ENCODE measurements at places on chromosomes 5 and 9.

DNA sequence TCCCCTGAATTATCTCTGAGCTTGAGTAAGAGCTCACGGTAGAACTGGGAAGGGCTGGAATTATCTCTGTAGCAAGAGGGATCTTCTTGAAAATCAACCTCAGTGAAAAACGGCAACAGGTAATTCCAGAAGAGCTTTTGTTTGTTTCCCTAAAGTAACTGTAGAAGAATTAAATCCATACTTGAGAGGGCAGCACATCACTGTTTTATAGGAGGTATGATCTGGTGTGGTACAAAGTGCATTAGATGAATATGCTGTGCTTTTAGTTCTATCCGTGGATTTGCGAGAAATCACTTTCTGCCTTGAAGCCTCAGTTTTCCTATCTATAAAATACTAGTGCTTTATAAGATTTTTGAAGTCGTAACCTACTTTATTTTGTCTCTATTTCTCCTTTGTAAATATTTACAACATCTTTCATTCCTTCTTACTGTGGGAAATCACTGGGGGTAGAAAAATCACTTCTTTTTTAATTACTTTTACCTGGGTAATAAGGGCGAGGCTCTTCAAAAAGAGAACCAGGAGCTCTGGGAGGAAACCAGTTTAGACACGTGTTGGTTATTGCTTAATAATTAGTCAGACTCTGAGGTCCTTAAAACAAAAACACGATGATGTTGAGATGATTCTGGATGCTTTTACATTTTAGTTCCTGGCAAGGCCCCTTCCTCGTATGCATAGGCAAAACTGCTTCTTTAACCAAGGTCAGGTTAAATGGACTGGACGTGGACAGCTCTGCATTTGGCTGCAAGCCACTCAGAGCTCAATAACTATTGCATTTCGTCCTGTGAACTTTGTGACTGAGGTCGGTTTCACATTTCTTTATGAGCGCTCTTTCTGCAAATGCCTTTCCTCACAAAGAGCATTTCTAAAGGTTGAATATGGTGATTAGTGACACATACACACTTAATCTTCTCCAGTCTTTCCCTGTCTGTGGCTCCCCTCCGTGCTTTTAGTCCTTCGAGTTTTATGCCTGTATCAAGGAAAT is 376.1 kb downstream of the BRINP1 start:
- DNase-seq, result no peak

- no peak for DNase-seq
These were observed 661.6 kb upstream of the C9orf72 start for GRCh38 chr9:28234894-28235277.

GRCh38 chr5:132428147-132428482 is 58.6 kb downstream of the SLC22A5 start:
- DNase-seq, result no peak

DNA sequence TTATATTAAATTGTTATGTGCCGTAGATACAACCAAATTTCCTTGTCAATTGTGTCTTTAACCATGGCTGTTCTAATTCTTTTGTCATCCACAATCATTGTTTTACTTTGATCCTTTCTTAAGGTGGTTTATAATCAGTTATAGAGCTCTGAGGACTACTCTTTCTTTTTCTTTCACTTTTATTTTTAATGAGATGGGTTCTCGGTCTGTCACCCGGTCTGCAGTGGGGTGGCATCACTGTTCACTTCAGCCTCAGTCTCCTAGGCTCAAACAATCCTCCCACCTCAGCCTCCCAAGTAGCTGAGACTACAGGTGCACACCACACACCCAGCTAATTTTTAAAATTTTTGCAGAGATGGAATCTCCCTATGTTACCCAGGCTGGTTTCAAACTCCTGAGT is 74.2 kb downstream of the ANXA2R start:
- no peak for DNase-seq

GRCh38 chr9:129482521-129483414 is 138.1 kb downstream of the C9orf50 start:
- peak; percentile 90 for DNase-seq

DNA sequence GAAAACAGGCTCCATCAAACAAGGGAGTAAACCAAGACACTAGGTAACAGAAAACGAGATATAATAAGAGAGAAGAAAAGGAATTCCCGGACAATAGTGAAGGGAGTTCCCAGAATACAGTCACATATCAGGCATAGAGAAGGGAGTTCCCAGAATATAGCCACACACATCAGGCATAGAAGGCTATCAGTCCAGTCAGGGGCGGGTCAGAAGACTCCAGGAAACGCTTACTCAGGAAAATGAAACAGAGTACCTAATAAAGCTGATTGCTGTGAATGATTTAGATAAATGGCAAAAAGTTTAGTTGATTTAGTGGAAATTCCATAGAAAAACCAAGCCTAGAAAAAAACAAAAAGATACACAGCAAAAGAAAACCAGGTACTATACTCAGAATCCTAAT is 4.9 kb downstream of the TOMM5 start:
- no peak for DNase-seq

DNA sequence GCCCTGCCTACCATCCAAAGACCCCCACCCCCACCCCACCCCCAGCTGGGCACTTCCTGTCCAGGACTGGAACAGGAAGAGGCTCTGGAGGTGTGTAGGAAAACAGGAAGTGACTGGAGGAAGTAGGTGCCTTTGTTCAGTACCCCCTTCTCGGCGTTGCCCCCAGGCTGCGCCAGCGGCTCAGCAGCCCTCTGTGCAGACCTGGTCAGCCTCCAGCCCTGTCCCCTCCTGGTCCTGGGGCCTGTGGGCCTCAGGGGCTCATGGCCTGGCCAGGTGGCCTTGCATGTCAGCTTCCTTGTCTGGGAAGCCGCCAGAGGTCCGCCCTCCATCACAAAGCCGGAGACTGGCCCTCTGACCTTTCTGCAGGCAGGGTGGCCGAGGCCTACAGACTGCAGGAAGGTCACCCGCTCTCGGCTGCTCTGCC is 26.0 kb downstream of the FLT4 start:
- DNase-seq, result no peak

GRCh38 chr9:123107639-123108285 is 74.3 kb downstream of the GPR21 start:
- no peak for DNase-seq

GRCh38 chr5:75532190-75532589 is 20.5 kb downstream of the POLK start:
- no peak for DNase-seq

DNA sequence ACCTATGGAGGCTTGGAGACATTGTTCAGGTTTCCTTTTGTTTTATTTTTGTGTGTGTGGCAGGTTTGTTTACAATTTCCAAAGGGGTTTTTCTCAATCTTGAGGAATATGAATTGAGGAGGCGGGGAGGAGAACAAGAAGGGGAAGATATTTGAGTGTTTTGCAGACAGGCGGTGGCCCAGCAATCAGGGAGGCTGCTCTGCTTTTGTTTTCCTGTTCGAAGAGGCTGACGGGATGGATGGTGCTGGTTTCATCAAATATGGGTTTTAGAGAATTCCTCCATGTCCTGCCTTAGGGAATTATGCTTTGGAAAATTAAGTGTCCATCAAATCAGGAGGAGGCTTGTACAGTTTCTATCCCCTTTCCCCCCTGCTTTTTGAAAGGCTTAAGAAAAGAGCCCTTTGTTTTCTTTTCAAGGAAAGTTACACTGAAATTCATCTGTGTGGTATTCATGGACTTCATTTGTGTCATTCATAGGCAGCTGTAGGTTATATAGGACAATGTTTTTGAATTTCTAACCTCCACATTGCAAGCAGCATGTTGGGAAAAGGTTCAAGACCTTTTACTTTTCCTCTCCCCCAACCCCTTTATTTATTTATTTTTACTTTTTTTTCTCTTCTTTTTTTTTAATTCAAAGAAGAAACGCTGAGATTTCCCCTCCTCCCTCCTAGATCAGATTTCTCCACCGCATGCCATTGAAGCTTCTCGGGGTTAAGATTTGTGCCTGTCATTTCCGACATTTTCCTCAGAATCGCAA is 107.4 kb downstream of the ZNF462 start:
- no peak for DNase-seq

GRCh38 chr9:116944714-116945534 is 257.8 kb downstream of the TRIM32 start:
- DNase-seq, result no peak

GRCh38 chr5:179142434-179143198 is 82.4 kb downstream of the ZNF354C start:
- DNase-seq, result no peak

DNA sequence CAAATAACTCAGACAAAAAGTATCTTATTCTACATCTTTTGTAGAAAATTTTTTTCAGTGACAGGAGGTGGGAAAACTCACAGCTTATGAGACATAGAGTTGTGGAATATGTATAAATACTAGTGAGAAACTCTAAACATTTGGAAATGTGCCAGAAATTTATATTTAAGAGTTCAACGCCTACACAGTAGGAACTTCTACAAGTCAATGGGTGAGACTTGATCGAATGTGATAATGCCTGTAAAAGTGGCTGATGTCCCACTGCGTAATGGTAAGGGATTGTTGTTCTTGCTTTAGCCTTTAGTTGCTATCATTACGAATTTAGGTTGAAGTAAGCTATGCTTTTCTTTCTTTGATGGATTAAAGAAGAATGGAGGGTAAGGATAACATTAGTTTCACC is 40.0 kb upstream of the RICTOR start:
- no peak for DNase-seq

DNA sequence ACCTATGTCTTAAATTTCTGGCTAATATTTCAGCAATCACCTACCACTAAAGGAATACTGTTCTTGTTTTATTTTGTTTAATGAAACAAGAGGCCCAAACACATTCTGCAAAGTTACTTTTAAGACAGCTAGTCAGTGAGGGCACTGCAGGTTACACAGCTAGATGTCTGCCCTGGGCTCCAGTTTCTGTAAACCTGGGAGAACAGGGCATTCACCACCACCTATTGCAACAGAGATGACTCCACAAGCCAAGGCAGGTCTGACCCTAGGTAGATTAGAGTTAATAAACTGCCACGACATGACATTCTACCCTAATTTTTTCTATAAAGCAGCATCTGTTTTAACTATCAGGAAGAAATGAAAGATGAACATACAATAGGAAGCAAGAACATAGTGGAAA is 90.8 kb downstream of the SLF1 start:
- DNase-seq, result no peak

GRCh38 chr9:96883922-96884321 is 29.6 kb upstream of the ZNF782 start:
- DNase-seq, result no peak

DNA sequence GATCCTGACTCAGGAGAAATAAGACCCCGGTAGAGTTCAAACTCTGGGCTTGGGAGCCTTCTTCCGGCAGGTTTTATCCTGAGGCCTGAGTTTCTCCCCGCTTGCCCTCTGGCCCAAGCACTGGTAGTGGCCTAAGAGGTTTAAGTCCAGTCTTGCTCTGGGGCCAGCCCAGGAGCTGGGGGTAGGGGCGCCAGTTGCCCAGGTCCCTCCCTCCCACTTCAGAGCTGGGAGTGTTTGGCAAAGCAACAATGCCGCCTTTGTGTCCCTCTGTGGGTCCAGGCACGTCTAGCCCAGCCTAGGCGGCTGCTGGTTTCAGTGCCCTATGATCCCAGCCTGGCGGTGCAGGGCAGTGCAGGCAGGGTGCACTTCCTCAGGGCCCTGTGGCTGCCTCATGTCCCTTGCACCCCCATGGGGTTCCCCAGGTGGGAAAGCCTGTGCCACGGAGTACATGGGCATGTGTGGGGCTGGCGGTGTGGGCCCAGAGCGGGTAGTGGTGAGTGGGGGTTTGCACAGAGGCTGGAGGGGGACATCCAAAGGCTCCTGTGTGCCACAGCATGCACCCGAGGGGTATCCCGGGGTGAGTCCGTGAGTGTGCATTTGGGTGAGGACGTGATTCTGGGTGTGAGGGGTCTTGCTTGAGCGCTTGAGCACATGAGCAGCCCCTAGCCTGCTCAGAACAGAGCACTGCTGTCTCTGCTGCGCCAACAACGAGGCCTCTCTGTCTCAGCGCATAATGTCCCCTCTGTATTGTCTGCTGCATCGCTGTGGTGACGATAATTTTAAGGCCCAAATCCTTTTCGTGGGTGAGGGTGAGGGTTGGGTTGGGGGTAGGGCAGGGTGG is 61.7 kb upstream of the PSD2 start:
- DNase-seq, result peak; percentile 72

DNA sequence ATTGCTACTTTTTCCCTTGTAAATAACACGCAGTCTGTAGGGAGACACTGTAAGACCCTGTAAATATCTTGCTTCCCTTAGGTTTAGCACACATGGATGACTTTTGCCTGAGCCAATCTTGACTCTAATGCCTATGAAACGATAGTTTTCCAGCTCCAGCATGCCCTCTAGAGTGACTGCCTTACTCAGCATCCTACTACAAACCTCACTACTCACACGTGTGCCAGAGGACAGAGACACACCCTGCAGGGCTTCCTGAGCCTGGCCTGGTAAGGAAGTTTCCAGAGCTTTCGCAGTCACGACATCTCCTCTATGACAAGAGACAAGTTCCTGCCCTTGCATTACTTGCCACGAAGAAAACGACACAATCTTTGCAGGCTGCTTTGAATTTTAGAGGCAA is 138.1 kb downstream of the ATPSCKMT start:
- peak; percentile 83 for DNase-seq

- no peak for DNase-seq
These were observed 188.5 kb downstream of the COX7C start for GRCh38 chr5:86806206-86806605.

GRCh38 chr9:20941174-20941690 is 90.2 kb downstream of the HACD4 start:
- DNase-seq, result peak; percentile 55

DNA sequence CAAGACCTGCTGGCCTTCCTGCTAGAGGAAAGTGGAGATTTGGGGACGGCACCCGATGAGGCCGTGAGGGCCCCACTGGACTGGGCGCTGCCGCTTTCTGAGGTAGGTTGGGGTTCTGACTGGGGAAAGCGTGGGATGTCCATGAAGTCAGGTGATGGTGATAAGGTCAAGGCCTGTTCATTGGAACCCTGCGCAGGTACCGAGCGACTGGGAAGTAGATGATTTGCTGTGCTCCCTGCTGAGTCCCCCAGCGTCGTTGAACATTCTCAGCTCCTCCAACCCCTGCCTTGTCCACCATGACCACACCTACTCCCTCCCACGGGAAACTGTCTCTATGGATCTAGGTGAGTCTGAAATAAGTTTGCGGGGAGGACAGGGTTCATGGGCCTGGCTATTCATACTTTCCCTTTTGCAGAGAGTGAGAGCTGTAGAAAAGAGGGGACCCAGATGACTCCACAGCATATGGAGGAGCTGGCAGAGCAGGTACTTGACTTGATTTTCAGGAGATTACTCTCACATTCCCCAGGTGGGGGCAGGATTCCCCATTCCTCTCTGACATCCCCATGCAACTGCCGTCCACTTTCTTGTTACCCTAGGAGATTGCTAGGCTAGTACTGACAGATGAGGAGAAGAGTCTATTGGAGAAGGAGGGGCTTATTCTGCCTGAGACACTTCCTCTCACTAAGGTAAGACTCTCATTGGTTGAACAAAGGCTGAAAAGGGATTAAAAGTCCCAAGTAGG is 505 bp downstream of the CREB3 start:
- DNase-seq, result peak; percentile 75
